Articular chondrocyte of knee joint (primary cell): ENCODE measurements at places on chromosomes 5 and 9. TPM values are rescaled to one million over a fixed set of nuclear protein-coding genes. Genes with fewer than 3 reads are reported as not detected.

ORM2 gene
- total RNA-seq = not detected in 2 replicates

ERAP2 gene
- 53.6 and 78.0 TPM in 2 replicates for total RNA-seq

FBXW5 gene
- total RNA-seq = 109 and 113 TPM in 2 replicates

CATSPER3 gene
- total RNA-seq = 0.13 and 0.32 TPM in 2 replicates
